Suprapubic skin (tissue), 4 donors: ENCODE measurements at places on chromosomes 3 and 15. TPM values are rescaled to one million over a fixed set of nuclear protein-coding genes. Genes with fewer than 3 reads are reported as not detected.

GRCh38 chr15:56492791-56493555 lies 28.0 kb upstream of the MNS1 start:
- H3K4me1 ChIP-seq: peaks cover 6% of the 10 kb centered on the region

DNA sequence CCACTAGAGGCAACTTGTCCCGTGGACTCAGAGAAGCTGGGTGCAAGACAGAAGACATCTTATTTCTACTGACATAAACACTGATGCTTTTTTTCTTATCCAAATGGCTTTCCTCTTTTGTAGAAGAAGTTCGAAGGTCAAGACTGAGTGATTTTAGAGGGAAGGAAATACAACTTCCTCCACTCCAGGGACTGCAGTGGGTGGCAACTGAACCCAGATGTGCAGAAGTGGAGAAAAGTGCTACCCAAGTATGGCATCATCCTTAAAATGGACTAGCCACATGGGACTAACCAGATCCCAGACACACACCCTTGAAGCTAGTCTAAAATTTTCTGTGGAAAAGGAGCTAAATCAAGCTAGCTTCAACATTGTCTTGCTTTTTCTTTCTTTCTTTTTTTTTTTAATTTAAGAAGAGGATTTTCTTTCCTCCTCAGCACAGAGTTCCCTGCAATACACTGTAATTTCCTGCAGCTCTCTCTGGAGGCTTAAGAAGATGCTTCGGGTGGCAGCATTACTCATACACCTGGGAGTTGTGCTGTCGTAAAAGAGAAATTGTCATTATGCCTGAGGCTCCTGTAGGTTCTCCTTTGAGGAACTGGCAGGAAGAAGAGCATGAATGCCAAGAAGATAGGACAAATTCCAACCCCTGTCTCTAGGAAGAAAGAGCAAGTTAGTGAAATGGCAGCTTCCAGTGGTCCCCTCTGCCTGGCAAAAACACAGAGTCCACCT lies 3.8 kb upstream of the FRMD4B start:
- H3K27me3 ChIP-seq: peaks cover 19% of the 10 kb centered on the region
- no peak for DNase-seq
- no peaks in the 10 kb centered on the region for H3K36me3 ChIP-seq
- H3K4me1 ChIP-seq: peaks cover 27% of the 10 kb centered on the region

GRCh38 chr3:29065211-29065785 lies 215.6 kb upstream of the RBMS3 start:
- no peaks in the 10 kb centered on the region for H3K36me3 ChIP-seq
- peaks cover 4% of the 10 kb centered on the region for H3K4me1 ChIP-seq
- DNase-seq: peak; percentile 65
- H3K27me3 ChIP-seq: no peaks in the 10 kb centered on the region
- H3K27ac ChIP-seq: no peak overlapping the region
- H3K4me3 ChIP-seq: no peak overlapping the region

DNA sequence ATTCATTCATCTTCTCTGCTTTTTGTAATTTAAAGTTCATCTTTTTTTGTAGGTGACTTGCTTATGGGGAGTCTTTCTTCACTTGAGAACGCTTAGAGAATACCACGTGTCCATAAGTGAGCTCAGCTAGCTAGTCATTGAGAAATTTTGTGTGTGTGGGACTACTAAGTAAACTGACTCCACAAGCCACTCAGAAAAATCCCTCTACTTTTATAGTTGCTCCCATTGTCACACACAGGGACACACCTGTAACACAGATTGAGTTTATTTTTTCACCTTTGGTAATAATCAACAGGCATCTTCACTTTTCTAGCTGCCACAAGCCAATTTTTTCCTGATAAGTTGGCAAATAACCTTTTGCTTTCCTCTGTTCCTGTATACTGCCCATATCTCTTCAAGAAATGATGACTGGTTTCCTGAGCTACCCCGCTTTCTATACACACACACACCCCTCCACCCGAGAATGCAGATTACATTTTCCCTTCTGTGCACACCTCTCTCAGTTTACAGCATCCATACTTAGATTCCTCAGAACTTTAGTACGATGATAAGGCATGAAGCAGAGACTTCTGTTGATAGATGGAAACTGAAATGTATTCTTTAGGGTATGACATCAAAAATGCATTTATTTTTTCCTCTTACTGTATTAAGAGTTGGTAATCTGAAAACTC lies 4.6 kb downstream of the TSC22D2 start:
- H3K36me3 ChIP-seq: no peaks in the 10 kb centered on the region
- H3K4me3 ChIP-seq: peak overlapping the region; percentile 97
- no peak overlapping the region for H3K27ac ChIP-seq
- peaks cover 62% of the 10 kb centered on the region for H3K4me1 ChIP-seq
- no peak for DNase-seq
- H3K27me3 ChIP-seq: no peaks in the 10 kb centered on the region

- no peak overlapping the region for H3K27ac ChIP-seq
- H3K36me3 ChIP-seq: no peaks in the 10 kb centered on the region
- no peaks in the 10 kb centered on the region for H3K27me3 ChIP-seq
- no peak for DNase-seq
These were observed 685.3 kb downstream of the GRM7 start for GRCh38 chr3:7546253-7546652.

GRCh38 chr15:48101376-48101961 lies 19.3 kb upstream of the SLC24A5 start:
- no peaks in the 10 kb centered on the region for H3K4me1 ChIP-seq
- peaks cover 6% of the 10 kb centered on the region for H3K27me3 ChIP-seq
- no peak overlapping the region for H3K4me3 ChIP-seq
- no peak for DNase-seq
- H3K27ac ChIP-seq: no peak overlapping the region

- H3K4me3 ChIP-seq: no peak overlapping the region
- H3K27ac ChIP-seq: peak overlapping the region; percentile 38
- no peaks in the 10 kb centered on the region for H3K27me3 ChIP-seq
- H3K4me1 ChIP-seq: peaks cover 6% of the 10 kb centered on the region
These were observed 114.6 kb downstream of the CYP19A1 start for GRCh38 chr15:51223771-51224229.

DNA sequence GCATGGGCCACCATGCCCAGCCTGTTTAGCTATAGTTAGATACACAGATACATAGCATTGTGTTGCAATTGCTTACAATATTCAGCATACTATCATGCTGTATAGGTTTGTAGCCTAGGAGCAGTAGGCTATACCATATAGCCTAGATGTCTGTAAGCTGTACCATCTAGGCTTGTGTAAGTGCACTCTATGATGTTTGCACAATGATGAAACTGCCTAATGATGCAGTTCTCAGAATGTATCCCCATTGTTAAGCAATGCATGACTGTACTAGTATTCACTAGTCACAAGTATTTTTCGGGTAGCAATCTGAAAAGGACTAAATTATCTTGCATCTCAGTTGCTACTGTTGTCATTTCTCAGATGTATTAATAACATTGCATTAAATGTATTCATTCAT lies 16.0 kb downstream of the PIGB start:
- H3K4me1 ChIP-seq: no peaks in the 10 kb centered on the region
- H3K4me3 ChIP-seq: no peak overlapping the region
- no peak for DNase-seq
- H3K27ac ChIP-seq: no peak overlapping the region

GRCh38 chr3:170780955-170781354 lies 89.0 kb downstream of the RPL22L1 start:
- no peaks in the 10 kb centered on the region for H3K4me1 ChIP-seq
- no peak overlapping the region for H3K27ac ChIP-seq
- no peaks in the 10 kb centered on the region for H3K27me3 ChIP-seq
- no peak for DNase-seq
- H3K4me3 ChIP-seq: no peak overlapping the region

- peaks cover 30% of the 10 kb centered on the region for H3K4me1 ChIP-seq
- DNase-seq: peak; percentile 37
- H3K36me3 ChIP-seq: peaks cover 17% of the 10 kb centered on the region
- H3K4me3 ChIP-seq: no peak overlapping the region
These were observed 15.1 kb downstream of the EHD4 start for GRCh38 chr15:41957021-41957897.

DNA sequence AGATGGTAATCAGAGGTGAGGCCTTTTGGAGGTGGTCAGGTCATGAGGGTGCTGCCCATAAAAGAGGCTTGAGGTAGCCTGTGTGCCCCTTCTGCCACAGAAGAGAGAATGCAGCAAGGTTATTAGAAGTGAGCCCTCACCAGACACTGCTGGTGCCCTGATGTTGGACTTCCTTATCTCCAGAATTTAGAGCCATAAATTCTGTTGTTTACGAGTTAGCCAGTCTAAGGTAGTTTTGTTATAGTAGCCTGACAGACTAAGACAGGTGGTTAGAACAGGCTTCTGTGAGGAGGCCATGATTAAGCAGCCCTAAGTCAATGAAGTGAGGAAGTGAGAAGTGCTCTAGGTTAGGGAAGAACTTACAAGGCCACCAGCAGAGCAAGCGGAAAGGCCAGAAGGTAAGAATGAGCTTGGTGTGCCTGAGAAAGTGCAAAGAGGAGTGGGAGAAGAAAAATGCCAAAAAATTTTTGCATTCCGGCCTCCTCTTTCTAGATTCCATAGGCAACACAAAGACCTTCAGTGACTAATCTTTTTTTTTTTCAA lies 44.2 kb upstream of the STT3B start:
- DNase-seq: no peak
- no peaks in the 10 kb centered on the region for H3K4me1 ChIP-seq
- no peak overlapping the region for H3K27ac ChIP-seq
- H3K27me3 ChIP-seq: no peaks in the 10 kb centered on the region
- H3K4me3 ChIP-seq: no peak overlapping the region
- H3K36me3 ChIP-seq: no peaks in the 10 kb centered on the region

- H3K4me1 ChIP-seq: no peaks in the 10 kb centered on the region
- no peak overlapping the region for H3K4me3 ChIP-seq
- H3K27ac ChIP-seq: no peak overlapping the region
- H3K27me3 ChIP-seq: no peaks in the 10 kb centered on the region
- H3K36me3 ChIP-seq: no peaks in the 10 kb centered on the region
These were observed 239.3 kb downstream of the IL5RA start for GRCh38 chr3:2870724-2871333.

GRCh38 chr3:123298903-123299302 lies 97.2 kb downstream of the SEC22A start:
- no peak overlapping the region for H3K4me3 ChIP-seq
- no peaks in the 10 kb centered on the region for H3K36me3 ChIP-seq
- H3K27ac ChIP-seq: no peak overlapping the region

DNA sequence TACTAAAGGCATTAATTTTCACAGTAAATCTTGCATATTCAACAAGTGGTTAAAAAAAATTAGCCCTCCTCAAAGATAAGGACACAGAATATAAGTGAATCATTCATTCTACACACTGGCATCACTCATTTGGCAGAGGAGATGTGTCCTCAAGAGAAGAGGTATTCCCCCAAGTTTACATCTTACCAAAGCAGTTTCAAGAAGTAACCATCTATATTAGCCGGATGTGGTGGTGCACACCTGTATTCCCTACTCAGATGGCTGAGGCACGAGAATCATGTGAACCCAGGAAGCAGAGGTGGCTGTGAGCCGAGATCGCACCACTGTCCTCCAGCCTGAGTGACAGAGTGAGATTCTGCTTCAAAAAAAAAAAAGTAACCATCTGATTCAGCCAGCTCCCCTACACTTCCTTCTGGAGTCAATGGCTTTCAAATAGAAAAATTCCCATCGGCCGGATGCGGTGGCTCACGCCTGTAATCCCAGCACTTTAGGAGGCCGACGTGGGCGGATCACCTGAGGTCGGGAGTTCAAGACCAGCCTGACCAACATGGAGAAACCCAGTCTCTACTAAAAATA lies 15.4 kb downstream of the RAF1 start:
- peaks cover 3% of the 10 kb centered on the region for H3K36me3 ChIP-seq
- H3K27ac ChIP-seq: no peak overlapping the region
- no peak overlapping the region for H3K4me3 ChIP-seq
- peaks cover 43% of the 10 kb centered on the region for H3K4me1 ChIP-seq

DNA sequence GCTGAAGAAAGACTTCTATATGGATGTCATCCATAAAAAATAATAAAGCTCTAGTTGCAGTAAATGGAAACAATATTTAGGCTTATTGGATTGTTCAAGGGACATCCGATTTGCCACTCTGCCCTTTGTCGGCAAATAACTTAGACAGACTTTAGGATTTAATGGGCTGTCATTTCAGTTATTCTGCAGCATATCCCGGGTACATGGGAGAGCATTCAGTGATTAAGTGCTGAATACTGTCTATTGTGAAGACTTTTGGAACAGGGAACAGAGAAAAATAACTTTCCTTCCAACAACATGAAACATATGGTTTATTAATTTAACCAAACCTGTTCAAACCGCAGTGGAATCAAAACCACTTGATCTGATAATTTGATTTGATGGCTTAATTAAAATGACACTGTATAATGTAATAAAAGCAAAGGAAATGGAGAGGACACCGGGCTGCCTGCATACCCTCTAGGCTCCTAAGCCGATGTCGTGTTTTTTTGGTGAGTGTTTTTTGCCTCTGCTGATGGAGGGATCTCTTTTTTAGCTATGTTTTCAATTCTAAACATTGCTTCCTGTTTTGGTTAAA lies 199.3 kb downstream of the FEZF2 start:
- no peak overlapping the region for H3K27ac ChIP-seq
- H3K4me3 ChIP-seq: no peak overlapping the region
- H3K27me3 ChIP-seq: no peaks in the 10 kb centered on the region
- H3K36me3 ChIP-seq: no peaks in the 10 kb centered on the region
- no peak for DNase-seq

DNA sequence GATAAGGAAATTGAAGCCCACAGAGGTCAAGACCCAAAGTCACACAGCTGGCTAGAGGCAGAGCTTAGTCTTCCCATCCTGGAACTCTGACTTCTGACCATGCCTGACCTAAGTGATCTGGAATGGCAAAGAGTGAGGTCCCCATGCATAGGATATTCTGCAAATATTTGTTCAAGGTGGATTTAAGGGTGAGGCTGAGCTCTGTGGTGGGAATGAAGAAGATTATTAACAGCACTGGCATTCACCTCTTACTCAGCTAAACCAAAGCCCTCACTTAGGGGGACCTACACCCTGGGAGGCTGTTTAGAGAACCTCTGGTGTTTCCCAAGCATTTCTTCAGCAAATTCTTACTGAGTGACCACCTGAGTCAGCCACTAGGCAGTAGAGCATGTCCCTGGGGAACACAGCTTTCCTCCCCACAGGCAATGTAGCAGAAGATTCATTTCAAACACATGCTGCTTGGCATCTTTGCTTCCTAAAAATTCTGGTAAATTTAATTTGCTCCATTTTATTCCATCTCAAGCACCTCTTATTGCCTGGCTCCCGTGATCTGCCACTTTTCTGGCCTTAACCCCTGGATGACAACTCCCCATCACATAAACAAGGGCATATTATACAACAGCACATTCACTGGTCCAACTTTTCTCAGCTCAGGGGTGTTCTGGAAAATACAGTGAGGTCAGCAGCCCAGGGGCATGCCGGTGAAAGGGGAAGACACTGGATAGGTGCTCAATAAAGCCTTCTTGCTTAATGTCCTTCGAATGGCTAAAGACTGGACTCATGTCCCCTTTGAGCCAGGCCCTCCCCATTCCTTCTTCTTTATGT lies 176.0 kb downstream of the ABHD5 start:
- no peak for DNase-seq
- no peak overlapping the region for H3K27ac ChIP-seq
- H3K27me3 ChIP-seq: peaks cover under 1% of the 10 kb centered on the region
- H3K4me3 ChIP-seq: no peak overlapping the region
- no peaks in the 10 kb centered on the region for H3K36me3 ChIP-seq

MCCC1 gene
- 24.8 TPM for total RNA-seq

GRK7 gene
- total RNA-seq: 0.11 TPM

KLHL6 gene
- total RNA-seq: 0.55 TPM

GDPGP1 gene
- total RNA-seq: 3.6 TPM

SGO1 gene
- total RNA-seq: 1.6 TPM

TNNC1 gene
- 9.6 TPM for total RNA-seq

SEMA3B gene
- total RNA-seq: 2.9 TPM

SLC9A9 gene
- total RNA-seq: 32.6 TPM

CCR1 gene
- total RNA-seq: 1.4 TPM

FES gene
- total RNA-seq: 6.3 TPM

ZNF35 gene
- 8.5 TPM for total RNA-seq

ABI3BP gene
- total RNA-seq: 29.7 TPM

SKOR1 gene
- total RNA-seq: 1.5 TPM

SATB1 gene
- 27.4 TPM for total RNA-seq

MB21D2 gene
- 9.2 TPM for total RNA-seq

DNASE1L3 gene
- total RNA-seq: 4.1 TPM

LMCD1 gene
- total RNA-seq: 49.3 TPM

MYO5C gene
- 31.5 TPM for total RNA-seq
